ENCODE measurements at places on chromosomes 13 and 19.
A peak's percentile ranks its signal among the peaks of the same experiment; 100 is the strongest.

- DNase-seq: no peak
- H3K4me1 ChIP-seq: no peaks in the 10 kb centered on the region
- no peak overlapping the region for H3K27ac ChIP-seq
- H3K36me3 ChIP-seq: no peaks in the 10 kb centered on the region
- H3K27me3 ChIP-seq: peaks cover 50% of the 10 kb centered on the region
Observed at GRCh38 chr19:4889034-4889815, 13.5 kb downstream of the ARRDC5 start.

- no peak overlapping the region for H3K4me3 ChIP-seq
- no peak for DNase-seq
- H3K27me3 ChIP-seq: no peaks in the 10 kb centered on the region
- H3K4me1 ChIP-seq: no peaks in the 10 kb centered on the region
Observed at GRCh38 chr19:16384688-16385087, 60.1 kb downstream of the KLF2 start.

DNA sequence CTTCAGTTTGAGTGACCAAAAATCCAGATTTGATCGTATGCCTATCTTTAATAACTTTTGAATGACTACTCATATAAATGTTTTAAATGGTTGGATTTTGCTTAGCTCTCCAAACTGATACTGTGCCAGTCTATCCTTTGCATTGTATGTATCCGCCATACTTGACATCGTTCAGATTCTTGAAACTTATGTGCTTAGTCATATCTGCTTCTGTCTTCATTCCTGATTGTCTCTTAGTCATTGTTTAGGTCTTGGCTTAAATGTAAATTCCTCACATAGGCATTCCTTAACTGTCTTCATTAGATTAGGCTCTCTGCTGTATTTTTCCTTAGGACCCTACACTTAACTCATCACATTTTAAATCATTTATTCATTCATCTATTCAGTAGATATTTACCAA, 126.0 kb downstream of the PCCA start:
- peak overlapping the region; percentile 10 for H3K27ac ChIP-seq
- no peak overlapping the region for H3K4me3 ChIP-seq
- no peak for DNase-seq
- no peaks in the 10 kb centered on the region for H3K27me3 ChIP-seq

- DNase-seq: no peak
- H3K27ac ChIP-seq: no peak overlapping the region
- no peaks in the 10 kb centered on the region for H3K27me3 ChIP-seq
- H3K4me3 ChIP-seq: no peak overlapping the region
- H3K36me3 ChIP-seq: no peaks in the 10 kb centered on the region
- H3K4me1 ChIP-seq: no peaks in the 10 kb centered on the region
Observed at GRCh38 chr19:33152176-33152575, 20.3 kb downstream of the WDR88 start.

DNA sequence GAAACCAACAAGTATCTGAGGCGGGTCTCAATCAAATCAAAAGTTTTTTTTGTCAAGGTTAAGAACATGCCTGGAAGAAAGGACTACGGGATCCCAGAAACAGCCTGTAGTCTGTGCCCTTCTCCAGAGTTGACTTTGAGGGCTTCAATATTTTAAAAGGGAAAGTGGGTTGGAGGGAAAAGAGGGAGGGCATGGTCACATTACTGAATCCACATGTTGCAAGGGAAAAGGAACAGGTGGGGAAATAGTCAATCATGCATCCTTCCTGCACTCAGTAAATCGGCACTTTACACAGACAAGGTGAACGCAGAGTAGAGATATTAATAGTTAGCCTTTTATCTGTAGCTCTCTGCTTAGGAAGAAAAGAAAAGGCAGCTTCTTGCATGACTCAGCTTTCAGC, 808.5 kb downstream of the UQCRFS1 start:
- no peaks in the 10 kb centered on the region for H3K27me3 ChIP-seq
- no peak for DNase-seq
- 0 out of 2 replicates have a peak, but pooled peaks cover 1% of the 10 kb centered on the region for H3K36me3 ChIP-seq
